ENCODE measurements at places on chromosomes 5 and 9.

DNA sequence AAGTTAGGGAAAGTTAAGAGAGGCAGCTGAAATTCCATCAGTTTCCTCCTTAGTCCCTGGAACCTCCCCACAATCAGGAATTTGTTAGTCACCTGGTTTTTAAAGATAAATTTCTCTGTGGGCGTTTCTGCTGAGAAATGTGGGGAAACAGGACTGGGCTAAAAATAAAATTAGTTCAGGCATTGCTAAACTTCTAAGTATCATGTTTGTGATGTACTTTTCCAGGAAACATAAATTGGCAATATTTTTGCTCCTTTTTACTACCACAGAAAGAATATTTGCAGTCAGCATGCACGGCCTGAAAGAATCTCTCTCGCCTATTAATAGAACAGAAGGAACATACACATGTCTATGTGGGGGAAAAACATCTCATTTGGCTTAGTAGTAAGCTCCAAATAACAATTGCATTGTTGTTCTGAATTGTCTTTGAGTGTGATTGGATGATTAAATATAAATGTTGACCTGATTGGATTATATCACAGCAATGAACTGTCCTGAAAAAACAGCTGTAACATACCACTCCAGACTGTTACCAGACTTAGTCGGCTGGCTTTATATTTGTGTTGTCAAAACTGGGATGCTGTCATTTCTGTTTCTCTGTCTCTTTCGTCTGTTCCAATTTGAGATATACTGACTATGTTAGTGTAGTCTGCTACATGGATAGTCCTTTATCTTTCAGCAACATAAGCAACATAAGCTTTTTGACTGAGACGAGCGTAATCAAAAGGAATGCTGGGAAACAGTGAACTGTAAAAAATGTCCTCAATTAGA lies 12.9 kb downstream of the TJP2 start:
- no peak for DNase-seq

DNA sequence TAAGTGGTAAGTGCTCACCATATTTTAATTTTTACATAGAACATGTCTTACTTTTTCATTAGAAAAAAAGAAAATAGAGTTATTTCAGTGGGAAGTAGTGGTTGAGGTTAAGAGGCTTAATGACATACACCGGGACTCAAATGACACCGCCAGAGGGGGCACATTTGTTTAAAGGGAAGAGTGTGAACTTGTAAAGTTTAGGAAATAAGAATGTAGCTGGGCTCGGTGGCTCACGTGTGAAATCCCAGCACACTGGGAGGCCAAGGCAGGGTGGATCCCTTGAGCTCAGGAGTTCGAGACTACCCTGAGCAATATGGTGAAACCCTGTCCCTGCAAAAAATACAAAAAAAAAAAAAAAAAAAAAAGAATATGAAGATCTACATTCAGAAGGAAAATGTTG lies 43.4 kb upstream of the TNFAIP8 start:
- no peak for DNase-seq

DNA sequence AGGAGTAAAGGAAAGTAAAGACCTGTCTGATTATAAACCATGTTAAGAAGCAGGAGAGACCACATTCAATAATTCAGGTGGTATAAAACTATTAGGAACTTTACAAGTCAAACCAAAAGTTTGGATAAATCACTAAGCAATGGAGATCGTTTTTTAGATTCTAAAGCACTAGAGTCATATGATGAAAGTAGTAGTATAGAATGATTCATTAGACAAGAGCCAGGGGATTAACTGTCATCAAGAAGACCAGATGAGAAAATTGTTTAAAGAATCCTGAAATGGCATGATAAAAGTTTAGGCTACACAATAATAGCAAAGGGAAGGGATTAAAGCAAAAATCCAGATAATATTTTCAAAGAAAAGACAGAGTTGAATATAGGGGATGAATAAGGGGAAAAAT lies 12.9 kb upstream of the CARNMT1 start:
- DNase-seq: no peak

DNA sequence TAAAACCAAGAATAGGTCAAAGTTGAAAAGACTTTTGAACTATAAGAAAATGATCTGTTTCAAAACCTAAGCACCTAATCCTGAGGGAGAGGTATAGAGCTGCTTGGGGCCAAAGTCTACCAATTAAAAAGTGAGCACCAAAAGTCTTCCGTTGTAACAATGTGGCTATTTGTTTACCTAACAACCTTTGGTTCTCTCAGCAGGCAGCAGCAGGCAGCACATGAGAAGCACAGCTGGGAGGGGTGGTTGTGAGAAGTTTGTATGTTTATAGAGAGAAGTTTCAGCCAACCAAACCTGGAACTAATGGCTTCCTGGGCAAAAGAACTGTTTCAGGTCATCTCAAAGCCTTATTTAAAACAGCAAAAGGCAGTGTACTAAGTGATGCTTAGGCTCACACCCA lies 59.8 kb upstream of the TBC1D9B start:
- no peak for DNase-seq

GRCh38 chr9:127307802-127308201 lies 43.2 kb downstream of the GARNL3 start:
- DNase-seq: no peak

- no peak for DNase-seq
Measured at GRCh38 chr9:92564982-92565381, 29.2 kb upstream of the ECM2 start.

- DNase-seq: no peak
Measured at GRCh38 chr9:3730511-3730922, 204.7 kb upstream of the RFX3 start.

- no peak for DNase-seq
Measured at GRCh38 chr5:68918306-68918705, 175.5 kb upstream of the SLC30A5 start.

- no peak for DNase-seq
Measured at GRCh38 chr5:17295671-17296070, 78.2 kb downstream of the BASP1 start.
